ENCODE measurements at places on chromosomes 7 and 10.

DNA sequence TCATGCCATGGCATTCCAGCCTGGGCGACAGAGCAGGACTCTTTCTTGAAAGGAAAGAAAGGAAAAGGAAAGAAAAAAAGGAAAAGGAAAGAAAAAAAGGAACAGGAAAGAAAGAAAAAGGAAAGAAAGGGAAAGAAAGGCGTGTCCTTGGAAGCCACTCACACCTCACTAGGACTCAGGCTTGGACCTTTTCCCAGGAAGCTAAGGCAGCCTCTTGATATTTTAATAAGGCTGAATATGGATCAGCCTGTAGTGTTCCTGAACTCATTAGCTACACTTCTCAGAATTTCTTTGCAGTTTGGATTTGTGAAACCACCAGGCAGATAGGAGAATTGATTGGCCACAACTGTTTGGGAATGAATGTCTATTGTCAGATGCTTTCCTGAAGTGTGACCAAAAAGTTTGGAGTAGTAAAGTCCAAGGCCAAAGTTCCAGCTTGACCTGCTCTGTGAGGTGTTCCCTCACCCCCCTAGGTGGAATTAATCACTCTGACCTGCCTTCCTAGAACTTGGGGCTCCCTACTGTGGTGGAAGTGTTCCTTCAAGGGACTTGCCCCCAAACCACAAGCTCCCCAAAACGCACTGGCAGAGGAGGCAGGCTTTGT lies 7.1 kb upstream of the MALSU1 start:
- DNase-seq = no peak

- no peak for DNase-seq
Measured at GRCh38 chr10:117431160-117431559, 55.9 kb upstream of the PDZD8 start.

DNA sequence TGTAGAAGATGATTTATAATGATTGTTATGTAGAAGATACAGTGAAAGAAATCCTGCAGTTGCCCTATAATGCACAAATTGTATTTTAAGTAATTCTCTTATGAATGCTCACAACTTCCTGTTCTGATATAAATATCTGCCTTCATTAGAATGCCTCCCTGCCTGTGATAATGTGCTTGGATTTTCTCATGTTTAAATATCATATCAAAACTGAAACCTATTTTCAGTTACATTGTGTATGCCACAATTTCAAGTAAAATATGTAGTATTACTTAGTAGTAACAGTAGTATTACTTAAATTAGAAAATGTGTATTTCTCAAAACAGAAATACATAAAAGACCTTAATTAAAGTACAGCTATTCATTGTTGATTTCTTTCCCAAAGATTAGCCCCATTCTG lies 41.1 kb upstream of the TFEC start:
- DNase-seq = no peak

- no peak for DNase-seq
Measured at GRCh38 chr7:81140252-81140651, 221.4 kb upstream of the SEMA3C start.

DNA sequence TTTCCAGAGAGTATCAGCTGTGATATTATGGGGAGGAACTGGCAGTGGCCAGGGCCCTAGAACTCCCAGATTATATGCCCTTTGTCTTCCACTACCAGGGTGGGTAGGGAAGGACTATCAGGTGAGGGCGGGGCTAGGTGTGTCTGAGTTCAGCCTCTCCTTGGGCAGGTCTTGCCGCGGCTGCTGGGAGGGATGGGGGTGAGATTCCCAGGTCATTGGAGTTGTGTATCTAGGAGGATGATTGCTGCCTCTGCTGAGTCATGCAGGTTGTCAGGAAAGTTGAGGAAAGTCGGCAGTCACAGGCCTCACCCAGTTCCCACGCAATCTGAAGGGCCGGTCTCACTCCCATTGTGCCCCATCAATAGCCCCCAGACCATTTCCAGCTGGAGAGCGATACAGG lies 185.2 kb downstream of the DKK1 start:
- DNase-seq = no peak

Measured in hypothalamus (tissue), 51 donors.